MCF 10A (cell line): ENCODE measurements at places on chromosomes 2 and 18.

DNA sequence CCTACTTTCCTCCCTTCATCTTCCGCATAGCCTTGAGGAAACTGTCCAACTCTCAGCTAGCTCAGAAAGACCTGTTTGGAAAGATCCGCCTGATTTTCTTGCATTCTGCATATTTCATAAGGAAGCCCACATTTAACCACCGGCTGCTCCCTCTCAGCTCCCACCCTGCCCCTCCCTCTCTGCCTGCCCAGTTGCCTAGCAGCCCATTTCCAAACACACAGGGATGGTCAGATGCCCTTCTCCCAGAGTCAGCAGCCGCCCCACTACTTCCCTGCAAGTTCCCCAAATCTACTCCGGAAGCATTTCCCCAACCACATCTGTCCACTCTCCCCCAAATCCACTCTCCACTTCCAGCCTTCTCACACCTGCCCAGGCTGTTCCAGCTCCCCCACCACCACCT lies 96.0 kb downstream of the TNS1 start:
- no peak for DNase-seq

DNA sequence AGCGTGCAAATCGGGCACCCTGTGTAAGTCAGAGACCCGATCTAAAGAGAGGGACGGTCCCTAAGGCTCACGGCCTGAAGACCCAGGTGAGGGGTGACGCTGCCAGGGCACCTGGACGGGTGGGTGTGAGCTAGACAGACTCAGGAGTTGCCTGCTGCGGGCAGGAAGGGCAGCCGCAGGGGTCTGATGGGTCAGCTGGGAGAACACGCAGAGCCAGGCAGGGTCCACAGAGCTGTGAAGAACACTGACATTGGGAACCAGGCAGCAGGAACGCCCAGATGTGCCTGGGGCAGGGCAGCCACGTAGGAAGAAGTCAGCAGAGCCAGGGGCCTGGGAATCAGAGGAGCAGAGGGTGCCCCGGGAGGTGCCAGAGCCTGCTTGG lies 25.9 kb downstream of the HDAC4 start:
- no peak for DNase-seq

GRCh38 chr2:2170861-2171260 lies 160.2 kb downstream of the MYT1L start:
- DNase-seq: no peak

GRCh38 chr2:15092691-15093090 lies 460.2 kb downstream of the LRATD1 start:
- DNase-seq: peak; percentile 36

- peak; percentile 85 for DNase-seq
Observed at GRCh38 chr2:203811491-203812221, 55.9 kb upstream of the CTLA4 start.

DNA sequence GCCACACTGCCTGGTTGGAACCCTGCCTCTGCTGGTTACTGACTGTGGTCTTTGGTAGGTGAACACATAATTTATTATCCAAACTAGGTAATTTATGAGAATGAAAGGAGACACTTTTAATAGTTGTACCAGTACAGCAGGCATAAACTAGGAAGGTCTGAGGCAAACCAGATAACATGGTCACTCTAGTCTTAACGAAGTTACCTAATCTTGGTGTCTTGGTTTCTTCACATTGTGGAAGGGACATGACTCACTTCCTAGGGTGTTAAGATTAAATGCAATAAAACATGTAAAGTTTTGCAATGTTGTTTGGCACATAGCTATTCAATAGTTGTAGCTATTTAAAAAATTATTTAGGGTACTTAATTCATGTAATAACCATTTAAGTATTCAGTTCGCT lies 23.3 kb downstream of the SPTBN1 start:
- peak; percentile 88 for DNase-seq

- DNase-seq: no peak
Observed at GRCh38 chr2:161085149-161085548, 75.1 kb upstream of the TANK start.

GRCh38 chr18:10414293-10414842 lies 40.1 kb upstream of the APCDD1 start:
- DNase-seq: no peak
